Thyroid gland (tissue), 4 donors: ENCODE measurements at places on chromosomes 4 and X. TPM values are rescaled to one million over a fixed set of nuclear protein-coding genes. Genes with fewer than 3 reads are reported as not detected.

DNA sequence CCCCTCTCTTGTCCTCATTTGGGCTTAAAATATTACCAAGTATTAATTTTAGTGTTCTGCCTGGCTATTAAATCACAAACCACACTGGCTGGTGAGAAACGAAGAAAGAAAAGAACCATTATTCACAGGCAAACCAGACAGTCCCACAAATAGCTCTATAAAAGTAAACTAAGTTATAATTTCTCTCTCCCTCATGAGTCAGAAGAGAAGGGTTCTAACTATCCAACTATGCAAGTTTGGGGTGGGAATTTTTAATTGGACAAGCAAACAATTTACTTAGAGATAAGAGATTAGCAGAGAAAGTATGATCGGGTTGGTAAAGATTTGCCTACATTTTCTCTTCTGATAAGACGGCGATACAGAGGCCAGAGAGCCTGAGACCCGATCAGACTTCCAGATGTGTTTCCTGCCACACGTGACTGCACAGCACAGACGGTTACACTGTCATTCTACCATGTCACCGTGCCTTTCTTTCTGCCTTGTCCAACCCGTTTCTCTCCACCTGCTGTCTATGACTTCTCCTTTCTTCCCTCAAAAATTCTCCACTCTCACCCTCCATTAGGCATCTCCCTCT, 52.3 kb downstream of the MEPE start:
- no peak for DNase-seq
- H3K4me3 ChIP-seq = no peak overlapping the region
- H3K4me1 ChIP-seq = no peaks in the 10 kb centered on the region
- H3K36me3 ChIP-seq = no peaks in the 10 kb centered on the region

- no peak overlapping the region for H3K4me3 ChIP-seq
- H3K27me3 ChIP-seq = no peaks in the 10 kb centered on the region
- H3K4me1 ChIP-seq = no peaks in the 10 kb centered on the region
- DNase-seq = no peak
Observed at GRCh38 chr4:54635318-54635717, 22.4 kb upstream of the KIT start.

DNA sequence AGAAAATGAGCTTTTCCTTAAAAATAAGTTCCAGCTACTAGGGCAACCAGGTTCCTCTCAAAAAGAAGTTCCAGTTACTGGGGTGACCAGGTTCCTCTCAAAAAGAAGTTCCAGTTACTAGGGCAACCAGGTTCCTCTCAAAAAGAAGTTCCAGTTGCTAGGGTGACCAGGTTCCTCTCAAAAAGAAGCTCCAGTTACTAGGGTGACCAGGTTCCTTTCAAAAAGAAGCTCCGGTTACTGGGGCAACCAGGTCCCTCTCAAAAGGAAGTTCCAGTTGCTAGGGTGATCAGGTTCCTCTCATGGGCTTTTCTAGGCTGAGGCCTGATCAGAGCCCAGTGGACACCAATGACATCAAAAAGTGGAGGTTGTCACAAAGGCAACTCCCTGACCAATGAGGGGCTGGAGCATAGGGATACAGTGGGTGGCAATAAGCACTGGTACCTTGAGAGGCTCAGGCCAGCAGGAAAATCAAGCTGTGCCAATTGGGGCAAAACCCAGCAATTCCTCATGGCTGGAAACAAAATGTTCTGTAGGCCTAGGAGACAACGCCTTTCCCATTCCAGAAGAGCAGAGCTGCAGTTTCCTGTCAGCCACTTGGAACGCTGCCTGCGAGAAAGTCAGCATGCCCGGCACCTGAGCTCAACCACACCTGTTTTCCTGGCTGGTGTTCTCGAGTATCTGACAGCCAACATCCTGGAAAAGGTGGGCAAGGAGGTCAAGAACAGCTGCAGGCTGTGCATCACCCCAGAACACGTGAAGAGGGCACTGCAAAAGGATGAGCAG, 12.3 kb upstream of the SYTL5 start:
- H3K4me1 ChIP-seq = no peaks in the 10 kb centered on the region
- no peak overlapping the region for H3K27ac ChIP-seq
- H3K27me3 ChIP-seq = no peaks in the 10 kb centered on the region
- DNase-seq = peak; percentile 71
- no peaks in the 10 kb centered on the region for H3K36me3 ChIP-seq

- peak overlapping the region; percentile 97 for H3K27ac ChIP-seq
- H3K4me3 ChIP-seq = peak overlapping the region; percentile 97
- no peaks in the 10 kb centered on the region for H3K27me3 ChIP-seq
- no peaks in the 10 kb centered on the region for H3K36me3 ChIP-seq
- DNase-seq = peak; percentile 70
Observed at GRCh38 chr4:73257234-73257633, 1.4 kb downstream of the ANKRD17 start.

DNA sequence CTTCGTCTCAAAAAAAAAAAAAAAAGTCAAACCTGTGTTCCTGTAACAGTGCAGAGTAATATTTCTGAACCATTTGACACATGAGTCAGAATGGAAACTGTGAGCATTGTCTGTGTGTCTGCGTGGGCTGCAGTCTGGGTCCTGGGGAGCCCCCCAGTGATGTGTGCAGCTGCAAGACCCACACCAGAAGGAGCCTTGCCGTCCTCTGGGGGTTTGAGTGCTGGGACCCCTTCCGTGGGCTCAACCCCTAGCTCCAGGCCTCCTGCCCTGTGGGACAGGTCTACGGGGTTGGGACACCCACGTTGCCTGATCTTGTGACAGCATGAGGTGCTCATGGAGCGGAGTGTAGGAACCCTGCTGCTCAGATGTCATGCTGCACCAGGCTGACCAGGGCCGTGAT, 43.7 kb downstream of the DDX3X start:
- H3K4me3 ChIP-seq = no peak overlapping the region
- H3K27ac ChIP-seq = no peak overlapping the region
- H3K27me3 ChIP-seq = no peaks in the 10 kb centered on the region
- no peak for DNase-seq

GRCh38 chr4:90438522-90438921, 311.3 kb downstream of the CCSER1 start:
- no peaks in the 10 kb centered on the region for H3K36me3 ChIP-seq
- H3K4me1 ChIP-seq = no peaks in the 10 kb centered on the region
- no peak overlapping the region for H3K4me3 ChIP-seq
- no peaks in the 10 kb centered on the region for H3K27me3 ChIP-seq
- no peak overlapping the region for H3K27ac ChIP-seq
- DNase-seq = no peak

- no peaks in the 10 kb centered on the region for H3K4me1 ChIP-seq
- H3K4me3 ChIP-seq = no peak overlapping the region
- H3K27ac ChIP-seq = no peak overlapping the region
- H3K27me3 ChIP-seq = no peaks in the 10 kb centered on the region
- no peaks in the 10 kb centered on the region for H3K36me3 ChIP-seq
Observed at GRCh38 chr4:21184788-21185187, 484.5 kb downstream of the PACRGL start.

GRCh38 chrX:936979-937769, 275.3 kb downstream of the CRLF2 start:
- no peaks in the 10 kb centered on the region for H3K36me3 ChIP-seq
- no peak for DNase-seq
- H3K4me3 ChIP-seq = no peak overlapping the region
- H3K4me1 ChIP-seq = no peaks in the 10 kb centered on the region
- no peak overlapping the region for H3K27ac ChIP-seq

GRCh38 chrX:120335289-120335688, 24.0 kb upstream of the TMEM255A start:
- no peak overlapping the region for H3K27ac ChIP-seq
- no peaks in the 10 kb centered on the region for H3K36me3 ChIP-seq
- no peaks in the 10 kb centered on the region for H3K27me3 ChIP-seq
- no peaks in the 10 kb centered on the region for H3K4me1 ChIP-seq

DNA sequence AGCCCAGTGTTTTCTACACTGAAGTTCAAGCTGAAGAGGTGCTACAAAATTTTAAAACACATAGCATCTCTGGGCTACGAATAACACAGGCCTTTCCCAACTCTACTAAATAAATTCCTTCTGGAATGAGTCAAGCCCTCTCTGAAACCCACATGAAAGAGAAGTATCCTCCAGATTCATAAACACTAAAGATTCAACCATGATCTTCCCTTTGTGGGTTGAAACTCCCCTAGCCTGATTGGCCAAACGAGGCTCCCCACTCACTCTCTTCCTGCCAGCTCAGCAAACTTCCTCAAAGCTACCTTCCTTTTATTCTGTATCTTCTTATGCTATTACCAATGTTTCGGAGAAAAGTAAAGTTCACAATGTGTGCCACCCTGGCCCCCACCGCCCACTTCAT, 95.4 kb downstream of the NKX6-1 start:
- no peaks in the 10 kb centered on the region for H3K36me3 ChIP-seq
- no peak for DNase-seq
- H3K4me1 ChIP-seq = peaks cover 36% of the 10 kb centered on the region
- H3K27ac ChIP-seq = peak overlapping the region; percentile 50

GRCh38 chr4:7226439-7226838, 34.1 kb downstream of the SORCS2 start:
- peaks cover under 1% of the 10 kb centered on the region for H3K4me1 ChIP-seq
- H3K27me3 ChIP-seq = no peaks in the 10 kb centered on the region
- H3K4me3 ChIP-seq = no peak overlapping the region
- no peak overlapping the region for H3K27ac ChIP-seq

DNA sequence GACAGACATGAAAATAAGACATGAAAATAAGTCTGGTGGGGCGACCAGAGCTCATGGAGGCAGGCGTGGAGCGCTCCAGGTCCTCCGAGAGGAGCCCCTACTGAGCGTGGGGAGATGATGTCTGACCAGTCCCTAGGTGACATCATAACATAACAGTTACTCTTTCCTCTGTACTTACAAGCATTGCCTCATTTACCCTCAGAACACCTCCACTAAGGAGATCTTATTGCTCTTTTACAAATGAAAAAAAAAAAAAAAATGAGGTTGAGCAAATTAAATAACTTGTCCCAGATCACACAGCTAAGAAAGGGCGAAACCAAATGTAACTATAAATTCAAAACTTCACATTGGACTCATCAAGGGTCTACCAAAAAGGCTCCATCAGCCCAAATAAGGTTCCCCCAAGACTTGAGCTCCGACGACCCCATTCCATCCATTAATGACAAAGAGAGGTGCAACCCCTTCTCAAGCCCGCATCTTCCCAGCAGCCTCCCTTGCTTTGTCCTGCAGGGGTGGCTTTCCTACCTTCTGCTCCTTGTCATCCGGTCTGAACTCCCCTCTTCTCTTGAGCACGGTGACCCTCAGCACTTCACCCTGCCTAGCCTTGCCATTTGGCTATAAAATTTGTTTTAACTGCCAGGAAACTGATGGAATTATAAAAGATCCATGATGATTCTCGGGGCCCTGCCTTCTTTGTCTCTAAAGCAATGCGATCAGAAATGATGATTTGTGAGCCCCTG, 246.7 kb downstream of the DHX15 start:
- no peak overlapping the region for H3K27ac ChIP-seq
- H3K27me3 ChIP-seq = no peaks in the 10 kb centered on the region
- H3K4me1 ChIP-seq = no peaks in the 10 kb centered on the region
- no peak for DNase-seq
- no peaks in the 10 kb centered on the region for H3K36me3 ChIP-seq
- no peak overlapping the region for H3K4me3 ChIP-seq

GRCh38 chr4:147674496-147674895, 9.5 kb downstream of the PRMT9 start:
- no peaks in the 10 kb centered on the region for H3K36me3 ChIP-seq
- no peaks in the 10 kb centered on the region for H3K27me3 ChIP-seq
- no peak overlapping the region for H3K4me3 ChIP-seq
- no peak overlapping the region for H3K27ac ChIP-seq

- no peaks in the 10 kb centered on the region for H3K27me3 ChIP-seq
- no peak overlapping the region for H3K4me3 ChIP-seq
- no peaks in the 10 kb centered on the region for H3K36me3 ChIP-seq
- no peak for DNase-seq
- H3K4me1 ChIP-seq = no peaks in the 10 kb centered on the region
Observed at GRCh38 chrX:20007962-20008622, 17.2 kb upstream of the BCLAF3 start.

- no peaks in the 10 kb centered on the region for H3K27me3 ChIP-seq
- H3K27ac ChIP-seq = peak overlapping the region; percentile 95
- peaks cover 24% of the 10 kb centered on the region for H3K4me1 ChIP-seq
- no peak overlapping the region for H3K4me3 ChIP-seq
- DNase-seq = peak; percentile 83
Observed at GRCh38 chrX:40175511-40176350, 78.0 kb upstream of the BCOR start.

DNA sequence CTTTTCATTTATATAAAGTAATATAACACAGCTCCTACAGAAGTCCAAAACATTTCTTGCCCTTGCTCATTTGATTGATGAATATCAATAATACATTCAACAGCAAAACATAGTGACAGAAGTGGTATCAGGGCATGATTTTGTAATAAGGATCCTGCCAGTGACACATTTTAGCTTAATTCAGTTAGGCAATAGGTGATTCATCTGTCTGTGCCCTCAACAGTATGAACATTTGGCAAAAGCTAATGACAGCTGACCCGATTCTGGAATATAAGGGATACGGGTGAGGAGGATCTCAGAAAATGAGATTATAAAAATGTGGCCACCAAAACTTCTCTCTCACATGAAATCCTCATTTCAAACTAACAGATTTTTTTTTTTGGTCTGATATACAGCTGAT, 294.0 kb downstream of the CAMK2D start:
- H3K27ac ChIP-seq = peak overlapping the region; percentile 86
- no peak for DNase-seq
- H3K4me3 ChIP-seq = no peak overlapping the region
- no peaks in the 10 kb centered on the region for H3K27me3 ChIP-seq

GRCh38 chr4:47486231-47486673, 1.2 kb downstream of the ATP10D start:
- DNase-seq = no peak
- H3K4me3 ChIP-seq = peak overlapping the region; percentile 41
- H3K27me3 ChIP-seq = no peaks in the 10 kb centered on the region
- H3K4me1 ChIP-seq = peaks cover 27% of the 10 kb centered on the region
- H3K27ac ChIP-seq = peak overlapping the region; percentile 89

DNA sequence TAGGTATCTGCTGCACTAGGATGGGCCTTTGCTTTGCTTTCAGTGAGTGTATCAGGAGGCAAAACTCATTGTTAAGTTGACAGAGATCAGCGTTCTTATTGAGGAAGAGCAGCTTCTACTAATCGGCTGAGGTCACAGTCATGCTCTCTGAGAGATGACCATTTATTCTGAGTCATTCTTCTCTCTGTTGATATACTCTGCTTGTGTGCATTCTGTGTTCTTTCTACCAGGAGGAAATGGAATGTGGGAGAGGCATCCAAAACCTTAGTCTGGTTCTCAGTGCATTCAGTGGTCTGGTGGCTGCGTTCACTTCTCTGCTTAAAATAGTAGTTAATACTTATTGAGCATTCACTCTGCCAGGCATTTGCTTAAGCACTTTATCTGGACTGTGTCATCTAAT, 66.2 kb downstream of the RRAGB start:
- no peaks in the 10 kb centered on the region for H3K4me1 ChIP-seq
- H3K36me3 ChIP-seq = no peaks in the 10 kb centered on the region
- H3K27me3 ChIP-seq = no peaks in the 10 kb centered on the region
- DNase-seq = no peak
- no peak overlapping the region for H3K4me3 ChIP-seq
- H3K27ac ChIP-seq = no peak overlapping the region

GAGE12E gene
- not detected for total RNA-seq

CPE gene
- 334 TPM for total RNA-seq

XAGE1B gene
- total RNA-seq = not detected

TMPRSS11F gene
- not detected for total RNA-seq

SLC4A4 gene
- 64.8 TPM for total RNA-seq

CFAP47 gene
- 5.3 TPM for total RNA-seq

HERC5 gene
- 9.1 TPM for total RNA-seq

GRPR gene
- total RNA-seq = 0.67 TPM

PHKA1 gene
- total RNA-seq = 16.1 TPM

PFKFB1 gene
- total RNA-seq = 0.78 TPM

VBP1 gene
- total RNA-seq = 36.8 TPM
